Ascending aorta (tissue), 2 donors: ENCODE measurements at places on chromosomes 5 and 9. TPM values are rescaled to one million over a fixed set of nuclear protein-coding genes. Genes with fewer than 3 reads are reported as not detected.
A peak's percentile ranks its signal among the peaks of the same experiment; 100 is the strongest.

Gene MLANA
- total RNA-seq: not detected

Gene PCDHB15
- 2.9 TPM for total RNA-seq

Gene CCDC192
- total RNA-seq: not detected

- peak overlapping the region; percentile 9 for H3K4me3 ChIP-seq
- peak; percentile 65 for DNase-seq
- peaks cover 71% of the 10 kb centered on the region for H3K4me1 ChIP-seq
- peak overlapping the region; percentile 95 for H3K27ac ChIP-seq
- H3K36me3 ChIP-seq: no peaks in the 10 kb centered on the region
- H3K27me3 ChIP-seq: no peaks in the 10 kb centered on the region
Measured at GRCh38 chr9:94139672-94140417, 55.6 kb downstream of the PTPDC1 start.

DNA sequence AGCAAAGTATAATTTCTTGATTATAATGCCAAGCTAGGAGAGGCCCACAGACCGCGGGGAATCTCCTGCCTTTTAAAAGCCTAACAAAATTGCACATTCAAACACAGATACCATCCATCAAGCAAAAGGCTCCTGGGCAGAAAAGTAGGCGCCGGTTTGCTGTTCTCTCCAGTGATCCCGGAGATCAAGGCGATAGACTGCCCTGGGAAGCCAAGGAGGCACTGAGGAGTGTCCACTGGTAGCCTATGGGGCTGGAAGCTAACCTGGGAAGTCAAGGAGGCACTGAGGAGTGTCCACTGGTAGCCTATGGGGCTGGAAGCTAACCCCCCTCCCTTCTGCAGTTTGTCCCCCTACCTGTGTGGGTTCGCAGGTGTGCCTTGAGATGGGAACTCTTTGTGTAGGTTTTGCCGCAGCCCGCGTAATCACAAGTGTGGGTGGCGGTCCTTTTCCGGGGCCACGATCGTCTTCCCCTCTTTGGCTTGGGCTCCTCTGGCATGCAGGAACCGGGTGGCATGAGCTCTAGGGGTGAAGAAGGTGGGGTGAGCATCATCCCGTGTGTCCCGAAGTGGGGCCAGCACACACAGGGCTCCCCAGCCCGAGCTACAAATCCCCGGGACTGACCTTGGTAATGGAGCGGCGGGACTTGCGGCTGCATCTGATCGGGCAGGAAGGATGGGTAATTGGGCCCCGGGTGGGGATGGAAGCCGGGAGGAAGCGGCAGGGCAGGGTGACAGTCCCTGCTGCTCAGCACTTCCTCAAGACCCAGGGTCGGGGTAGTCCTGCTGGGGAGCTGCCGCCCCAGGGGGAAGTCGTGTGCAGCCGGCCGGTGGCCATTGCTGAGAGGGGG is 2.7 kb downstream of the KLF4 start:
- peak overlapping the region; percentile 95 for H3K4me3 ChIP-seq
- H3K36me3 ChIP-seq: peaks cover 30% of the 10 kb centered on the region
- H3K27ac ChIP-seq: peak overlapping the region; percentile 92
- no peak for DNase-seq

GRCh38 chr9:13318027-13318426 is 38.5 kb upstream of the MPDZ start:
- H3K4me3 ChIP-seq: no peak overlapping the region
- no peak for DNase-seq
- H3K27me3 ChIP-seq: no peaks in the 10 kb centered on the region
